ENCODE measurements at places on chromosomes 13 and 19.
A peak's percentile ranks its signal among the peaks of the same experiment; 100 is the strongest.

DNA sequence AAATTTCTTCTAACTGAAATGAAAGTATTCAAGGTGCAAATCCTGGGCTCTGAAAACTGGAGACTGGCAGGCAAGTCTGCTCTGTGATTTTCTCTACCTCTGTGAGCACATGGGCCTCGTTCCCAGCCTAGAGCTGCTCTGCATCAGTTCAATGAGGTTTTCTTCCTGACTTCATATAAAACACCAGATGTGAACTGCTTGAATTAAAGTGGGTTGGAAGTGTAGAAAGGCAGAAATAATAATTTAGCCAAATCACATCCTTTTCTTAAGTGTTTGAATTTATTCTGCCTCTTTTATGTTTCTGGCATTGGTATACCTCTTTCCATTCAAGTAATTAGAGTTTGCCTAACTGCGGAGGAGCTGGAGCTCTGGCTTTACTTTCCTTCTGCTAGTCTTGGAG is 540.8 kb downstream of the OLFM4 start:
- DNase-seq = no peak

- no peak for DNase-seq
These were observed 100.7 kb downstream of the SERP2 start for GRCh38 chr13:44474122-44474910.

DNA sequence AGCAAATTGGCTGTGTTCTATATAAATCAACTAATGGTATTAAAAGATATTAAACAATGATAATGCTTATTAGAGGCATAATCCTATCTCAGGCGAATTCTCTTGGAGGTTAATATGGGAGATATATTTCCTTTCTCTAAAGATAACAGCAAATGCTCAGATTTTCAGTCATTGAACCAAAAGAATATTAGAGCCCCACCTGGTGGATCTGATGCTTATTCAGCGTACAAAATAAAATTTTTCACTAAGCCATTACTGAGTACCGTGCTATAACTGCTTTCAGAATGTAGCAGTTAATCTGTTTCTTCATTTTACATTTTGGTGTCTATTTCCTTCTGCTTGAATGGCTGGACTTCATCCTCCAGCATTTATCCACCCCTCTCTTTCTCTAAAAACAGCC is 143.3 kb upstream of the IPO5 start:
- no peak for DNase-seq

- DNase-seq = peak; percentile 11
These were observed 42.6 kb upstream of the ADGRL1 start for GRCh38 chr19:14248578-14249011.

DNA sequence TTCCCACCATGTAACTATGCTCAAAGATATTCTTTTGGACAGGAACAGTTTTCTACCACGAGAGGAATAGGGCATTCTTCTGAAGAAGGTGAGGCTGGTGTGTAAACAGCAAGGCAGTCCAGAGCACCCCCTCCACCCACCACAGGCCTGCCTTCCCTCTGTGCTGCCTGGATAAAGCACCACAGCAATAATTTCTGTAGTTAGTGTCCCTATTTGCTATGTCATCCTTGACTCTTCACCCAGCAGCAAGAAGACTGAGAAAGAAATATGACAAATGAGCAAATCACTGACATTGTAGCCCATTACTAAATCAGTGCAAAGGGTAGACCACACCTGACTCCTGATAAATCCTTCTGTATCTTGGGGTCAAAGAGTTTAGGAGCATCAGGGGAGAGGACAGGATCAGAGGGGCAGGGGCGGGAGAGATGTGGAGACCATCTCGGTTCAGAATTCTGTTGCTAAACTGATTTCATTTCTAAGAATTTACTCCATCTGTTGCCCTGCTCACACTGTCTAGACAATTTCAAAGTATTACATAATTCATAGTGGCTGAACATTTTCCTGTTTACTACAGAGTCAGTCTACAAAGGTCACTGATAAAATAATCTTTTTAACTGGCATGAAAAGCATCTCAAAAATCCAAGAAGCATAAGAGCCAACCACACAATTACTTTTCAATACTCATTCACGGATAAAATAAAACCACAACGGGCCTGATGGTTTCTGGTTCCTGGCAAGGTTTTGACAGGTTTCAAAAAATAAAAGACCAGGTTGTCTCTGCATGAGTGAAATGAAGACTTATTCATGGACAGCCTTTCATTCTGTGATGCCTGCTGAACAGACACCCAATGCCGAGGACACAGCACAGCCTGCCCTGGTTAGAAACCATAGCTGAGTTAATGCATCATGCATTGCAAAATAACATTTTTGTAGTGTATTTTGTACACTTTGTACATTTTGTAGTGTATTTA is 88.4 kb upstream of the IRS2 start:
- DNase-seq = no peak

- no peak for DNase-seq
These were observed 307.4 kb downstream of the ATP8A2 start for GRCh38 chr13:25679159-25679558.

GRCh38 chr19:10305139-10305806 is 4.3 kb downstream of the ZGLP1 start:
- DNase-seq = no peak

DNA sequence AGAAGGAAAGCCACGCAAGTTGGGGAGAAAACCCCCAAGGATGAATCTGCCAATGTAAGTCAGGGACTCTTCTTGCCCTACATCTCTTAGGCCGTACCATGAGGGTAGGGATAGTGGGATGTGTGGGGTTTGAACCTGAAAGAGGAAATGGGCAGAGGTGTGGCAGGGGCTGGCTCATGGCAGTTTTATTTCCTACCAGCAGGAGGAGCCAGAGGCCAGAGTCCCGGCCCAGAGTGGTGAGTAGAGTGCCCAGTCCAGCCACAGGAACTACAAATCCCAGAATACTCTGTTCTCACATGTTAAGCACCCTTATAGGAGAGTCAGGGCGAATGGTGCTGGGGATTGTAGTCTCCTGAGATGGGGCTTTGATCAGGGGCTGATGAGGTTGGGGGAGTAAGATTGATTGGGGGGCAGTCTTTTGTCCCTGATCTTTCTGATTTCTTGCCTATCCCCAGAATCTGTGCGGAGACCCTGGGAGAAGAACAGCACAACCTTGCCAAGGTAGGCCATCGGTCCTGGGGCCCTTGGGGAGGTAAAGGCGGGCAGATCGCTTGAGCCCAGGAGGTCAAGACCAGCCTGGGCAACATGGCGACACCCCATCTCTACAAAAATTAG is 16.5 kb downstream of the VASP start:
- DNase-seq = peak; percentile 37

DNA sequence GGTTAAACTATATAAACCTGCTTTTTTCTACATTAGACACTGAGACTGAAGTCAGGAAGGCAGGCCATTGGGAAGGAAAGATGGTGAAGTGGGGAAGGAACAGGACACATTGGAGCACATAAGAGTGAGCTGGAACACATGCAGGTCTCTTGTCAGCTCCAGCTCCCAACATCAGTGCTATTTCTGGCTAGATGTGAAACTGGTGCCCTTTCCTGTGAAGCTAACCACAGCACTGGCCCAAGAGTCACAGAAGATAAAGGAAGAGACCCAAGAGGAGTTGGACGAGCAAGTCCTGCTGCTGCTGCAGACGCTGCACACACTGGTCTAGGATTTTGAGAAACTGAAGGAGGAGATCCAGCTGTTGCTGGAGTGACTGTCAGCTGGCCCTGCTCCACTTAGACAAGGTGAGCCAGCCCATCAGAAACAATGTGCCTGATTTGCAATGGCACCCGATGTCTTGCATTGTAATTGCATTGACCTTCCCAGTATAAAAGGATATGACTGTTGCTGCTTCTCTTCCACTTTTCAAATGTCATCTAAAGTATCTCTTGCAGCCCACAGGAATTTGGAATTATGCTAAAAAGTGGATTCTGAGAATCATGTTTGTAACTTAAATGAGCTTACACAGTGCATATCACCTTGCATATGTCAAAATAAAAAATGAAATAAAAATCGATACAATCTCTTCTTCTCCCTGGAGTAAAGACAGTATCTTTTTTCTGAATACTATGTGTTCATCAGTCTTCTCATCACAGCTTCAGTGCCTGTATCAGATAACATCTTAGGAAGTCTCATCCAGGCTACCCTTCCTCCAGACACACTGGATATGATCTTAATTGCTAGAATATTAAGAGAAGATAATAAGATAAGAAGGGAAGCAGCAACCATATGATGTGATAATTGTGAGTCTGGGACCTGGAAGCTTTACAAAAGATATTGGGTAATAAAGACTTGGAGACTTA is 230.7 kb upstream of the SPRY2 start:
- no peak for DNase-seq

DNA sequence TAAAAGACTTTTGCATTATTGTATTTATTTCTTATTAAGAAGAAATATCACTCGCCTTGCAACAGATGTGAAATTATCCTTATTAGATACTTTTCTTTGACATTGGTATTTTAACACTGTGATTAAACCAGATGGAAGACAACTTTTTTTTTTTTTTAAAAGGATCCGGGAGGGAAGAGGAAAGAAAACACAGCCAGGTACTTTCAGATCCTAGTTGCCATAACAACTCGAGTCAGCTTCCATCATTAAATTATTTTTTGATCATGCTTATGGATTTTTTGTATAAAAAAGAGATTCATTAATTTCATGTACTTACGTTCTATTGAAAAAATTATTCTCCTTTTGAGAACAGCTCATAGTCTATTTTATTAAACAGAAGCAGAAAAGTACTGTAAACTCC is 515.7 kb downstream of the TBC1D4 start:
- no peak for DNase-seq

- no peak for DNase-seq
These were observed 553.2 kb downstream of the RFC3 start for GRCh38 chr13:34371108-34371507.

DNA sequence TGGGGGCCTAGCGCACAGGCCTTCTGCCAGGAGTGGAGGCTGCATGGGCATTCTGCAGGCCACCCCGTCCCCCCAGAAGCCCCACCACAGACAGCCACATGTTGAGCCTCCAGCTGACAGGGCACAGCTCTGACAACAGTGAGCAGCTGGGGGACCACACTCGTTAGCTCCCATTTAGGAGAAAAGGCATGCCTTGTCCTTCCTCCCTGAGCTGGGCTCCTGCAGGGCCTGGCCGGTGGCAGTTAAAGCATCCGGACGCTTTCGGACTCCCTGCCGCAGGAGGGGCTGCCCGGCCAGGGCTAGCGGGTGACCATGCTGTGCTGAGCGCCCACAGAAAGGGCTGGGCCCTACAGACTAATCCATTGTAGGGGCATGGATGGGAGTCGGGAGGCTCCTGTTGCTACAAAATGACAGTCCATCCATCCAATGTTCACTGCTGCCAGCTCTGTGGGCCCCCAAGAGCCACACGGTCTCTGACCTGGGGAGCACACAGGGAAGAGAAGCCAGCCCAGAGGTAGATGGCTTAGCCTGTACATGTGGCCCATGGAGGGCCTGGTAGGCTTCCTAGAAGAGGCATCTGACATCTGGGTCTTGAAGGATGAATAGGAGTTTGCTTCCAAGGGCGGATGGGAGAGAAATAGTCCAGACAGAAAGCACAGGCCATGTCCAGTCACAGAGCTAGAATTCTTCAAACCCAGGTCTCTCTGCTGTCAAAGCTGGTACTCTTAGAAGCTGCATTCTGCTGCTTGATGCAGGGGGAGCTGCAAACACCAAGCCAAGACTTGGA is 116.5 kb upstream of the VSTM2B start:
- DNase-seq = no peak

GRCh38 chr19:46537136-46538097 is 41.8 kb upstream of the PNMA8B start:
- DNase-seq = peak; percentile 56

- no peak for DNase-seq
These were observed 269.3 kb upstream of the MIR17HG start for GRCh38 chr13:91078093-91078679.

GRCh38 chr13:21297447-21297846 is 121.0 kb downstream of the MRPL57 start:
- DNase-seq = no peak

GRCh38 chr13:80988391-80989151 is 647.6 kb upstream of the SPRY2 start:
- DNase-seq = no peak

DNA sequence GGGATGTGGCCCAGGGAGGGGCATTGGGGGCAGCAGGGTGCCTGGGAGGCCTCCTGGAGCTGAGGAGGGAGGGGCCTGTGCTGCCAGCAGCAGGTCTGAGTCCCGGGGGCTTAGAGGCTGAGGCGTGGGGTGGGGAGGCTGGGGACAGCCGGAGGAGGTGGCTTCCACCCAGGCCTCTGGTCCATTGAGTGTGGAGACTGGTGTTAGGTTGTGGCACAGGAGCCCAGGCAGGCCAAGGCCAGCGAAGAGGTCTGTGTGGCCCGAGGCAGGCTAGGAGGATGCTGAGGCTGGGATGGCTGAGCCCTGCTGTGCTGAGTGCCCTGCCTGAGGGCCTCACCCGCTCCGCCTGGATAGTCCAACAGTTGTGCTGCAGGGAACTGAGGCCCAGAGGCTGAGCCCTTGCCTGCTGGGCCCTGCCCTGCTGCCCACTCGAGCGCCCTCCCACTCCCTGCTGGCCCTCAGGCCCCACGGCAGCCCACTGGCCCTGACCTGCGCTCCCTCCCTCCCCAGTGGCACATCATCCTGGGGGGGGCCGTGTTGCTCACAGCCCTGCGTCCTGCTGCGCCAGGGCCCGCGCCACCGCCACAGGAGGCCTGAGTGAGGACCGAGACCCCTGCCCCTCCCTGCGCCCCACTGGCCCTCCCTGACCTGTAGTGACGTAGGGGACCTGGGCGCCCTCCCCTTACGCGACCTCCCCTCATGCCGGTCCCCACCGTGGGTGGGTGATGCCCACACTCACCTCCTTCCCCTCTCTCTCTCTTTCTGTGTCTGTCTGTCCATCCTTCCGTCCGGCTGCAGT is 4.9 kb upstream of the GARIN5A start:
- no peak for DNase-seq

GRCh38 chr13:48505597-48506091 is 27.2 kb downstream of the RCBTB2 start:
- no peak for DNase-seq

DNA sequence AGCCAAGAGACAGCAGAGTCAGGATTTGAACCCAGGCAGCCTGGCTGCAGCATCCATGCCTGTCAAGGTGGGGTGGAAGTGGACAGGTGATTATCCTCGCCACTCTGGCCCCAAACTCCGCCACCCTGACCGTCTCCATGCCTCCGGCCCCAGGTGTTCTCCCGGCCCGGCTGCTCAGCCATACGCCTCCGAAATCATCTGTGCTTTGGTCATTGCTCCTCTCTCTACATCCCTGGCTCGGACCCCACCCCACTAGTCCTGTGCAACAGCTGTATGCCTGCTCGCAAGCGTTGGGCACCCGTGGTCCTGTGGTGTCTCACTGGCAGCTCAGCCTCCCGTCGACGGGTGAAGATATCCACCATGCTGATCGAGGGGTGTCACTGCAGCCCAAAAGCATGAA is 3.9 kb downstream of the DAND5 start:
- no peak for DNase-seq
